ENCODE measurements at places on chromosomes 16 and 17. TPM values are rescaled to one million over a fixed set of nuclear protein-coding genes. Genes with fewer than 3 reads are reported as not detected.

The TAT gene
- total RNA-seq = not detected

The SENP3 gene
- total RNA-seq = 46.3 TPM

GRCh38 chr16:84652566-84652965 lies 4.3 kb downstream of the KLHL36 start:
- DNase-seq = no peak

The FOXC2 gene
- total RNA-seq = not detected

DNA sequence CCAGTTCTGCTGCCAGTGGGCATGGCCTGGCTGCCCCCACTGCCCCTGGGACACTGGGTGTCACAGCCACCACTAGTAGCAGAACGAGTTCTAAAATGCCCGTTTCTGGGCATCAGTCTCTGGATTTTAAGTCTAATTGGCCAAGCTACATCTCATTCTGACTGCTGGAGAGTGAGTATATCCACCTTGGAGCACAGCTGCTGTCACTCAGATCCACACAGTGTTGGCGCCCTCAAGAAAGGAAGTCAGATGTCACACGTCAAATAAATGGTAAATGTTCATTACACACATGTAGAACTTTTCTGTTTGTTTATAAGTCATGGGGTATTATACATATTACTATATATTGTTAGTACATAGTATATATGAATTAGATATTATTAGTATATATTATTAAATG lies 19.4 kb downstream of the GNGT2 start:
- DNase-seq = no peak

Measured in activated naive CD4-positive, alpha-beta T cell treated with anti-CD3 and anti-CD28 coated beads, Interleukin-2, amount 50 U/mL, for 72 hours (primary cell).